ENCODE measurements at places on chromosomes 12 and 14.

DNA sequence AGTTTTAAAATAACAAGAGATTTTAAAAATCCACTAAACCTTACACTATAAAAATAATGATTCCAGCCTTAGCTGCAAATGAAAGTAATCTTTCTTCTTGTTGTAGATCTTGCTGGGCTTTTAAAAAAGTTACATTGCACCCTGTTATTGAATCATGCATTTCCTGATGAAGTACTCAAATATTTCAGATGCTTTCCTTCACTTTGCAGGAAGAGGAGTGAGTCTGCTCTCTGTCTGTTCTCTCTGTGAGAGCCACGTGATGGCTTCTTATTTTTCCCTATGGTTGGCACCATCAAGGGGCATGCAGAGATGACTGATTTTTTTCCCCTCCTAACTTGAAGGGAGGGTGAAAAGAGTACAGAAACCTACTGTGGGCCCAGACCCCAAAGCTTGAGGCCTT lies 262.7 kb downstream of the ATP23 start:
- DNase-seq = no peak

DNA sequence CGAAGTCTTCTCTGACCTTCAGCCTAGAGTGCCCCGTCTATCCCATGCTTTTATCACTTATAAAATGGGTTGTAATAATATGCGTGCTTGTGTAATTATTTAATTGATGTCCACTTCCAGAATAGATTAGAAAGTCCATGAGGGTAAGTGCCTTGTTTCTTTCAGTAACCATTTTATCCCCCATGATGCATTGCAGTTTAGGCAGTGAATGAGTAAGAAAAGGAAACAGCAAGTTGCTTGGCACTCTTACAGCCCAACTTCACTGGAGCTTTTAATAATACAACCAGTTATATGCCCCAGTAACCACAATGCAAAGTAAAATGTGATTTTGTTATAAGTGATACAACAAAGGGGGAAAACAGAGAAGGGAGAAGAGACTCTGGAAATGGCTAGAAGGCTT lies 287.3 kb downstream of the MED13L start:
- DNase-seq = no peak

DNA sequence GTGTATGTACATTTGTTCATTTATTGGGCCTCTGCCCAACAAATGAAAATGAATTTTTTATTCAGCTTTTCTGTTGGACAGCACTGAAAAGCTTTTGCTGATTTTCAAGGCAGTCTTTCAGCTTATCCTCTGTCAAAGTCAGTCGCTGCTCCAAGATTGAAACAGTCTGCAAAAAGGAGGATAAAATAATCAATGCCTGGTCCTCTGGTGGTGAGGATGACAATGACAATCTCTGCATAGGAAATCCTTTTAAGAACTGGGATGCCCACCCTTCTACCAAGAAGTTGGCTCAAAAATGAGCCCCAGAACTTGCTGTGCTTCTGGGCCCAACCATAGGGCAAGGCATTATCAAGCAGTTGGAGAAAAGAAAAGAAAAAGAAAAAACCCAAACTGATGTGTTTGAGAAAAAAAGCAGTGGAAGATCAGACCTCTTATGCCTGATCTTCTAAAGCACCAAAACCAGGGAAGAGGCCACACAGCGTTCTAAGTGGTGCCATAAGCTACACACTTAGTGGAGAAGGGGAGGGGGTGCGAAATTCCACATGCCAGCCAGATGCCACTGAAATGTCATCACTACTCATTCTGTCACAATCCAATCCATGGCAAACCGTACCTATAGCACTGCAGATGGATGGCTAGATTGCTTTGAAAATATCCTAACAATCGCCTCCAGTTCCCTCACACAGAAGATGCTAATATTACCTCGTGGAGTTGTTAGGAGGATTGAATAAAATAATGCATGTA lies 69.0 kb upstream of the DUSP6 start:
- no peak for DNase-seq

DNA sequence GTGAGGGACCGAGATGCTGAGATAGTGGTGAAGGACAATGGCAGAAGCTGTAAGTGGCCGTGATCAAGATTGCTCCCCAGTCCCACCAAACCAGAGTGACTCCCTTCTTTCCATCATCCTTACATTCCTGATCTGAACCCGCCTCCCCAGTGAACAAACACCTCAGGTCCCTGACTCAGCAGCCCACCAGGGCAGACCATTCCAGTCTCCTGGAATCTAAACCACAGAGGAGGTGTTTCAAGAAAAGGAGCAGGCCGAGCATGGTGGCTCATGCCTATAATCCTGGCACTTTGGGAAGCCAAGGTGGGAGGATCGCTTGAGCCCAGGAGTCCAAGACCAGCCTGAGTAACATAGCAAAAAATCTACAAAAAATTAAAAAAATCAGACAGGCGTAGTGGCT lies 6.6 kb downstream of the ERBB3 start:
- DNase-seq = no peak

GRCh38 chr14:104677512-104678332 lies 11.7 kb upstream of the INF2 start:
- DNase-seq = peak; percentile 32

DNA sequence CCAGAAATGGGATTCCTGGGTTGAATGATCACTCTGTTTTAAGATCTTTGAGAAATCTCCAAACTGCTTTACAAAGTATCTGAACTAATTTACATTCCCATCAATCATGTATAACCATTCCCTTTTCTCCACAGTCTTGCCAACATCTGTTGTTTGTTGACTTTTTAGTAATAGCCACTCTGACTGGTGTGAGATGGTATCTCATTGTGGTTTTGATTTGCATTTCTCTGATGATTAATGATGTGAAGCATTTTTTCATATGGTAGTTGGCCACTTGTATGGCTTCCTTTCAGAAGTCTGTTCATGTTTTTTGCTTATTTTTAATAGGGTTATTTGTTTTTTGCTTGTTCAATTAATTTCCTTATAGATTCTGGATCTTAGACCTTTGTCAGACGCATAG lies 211.8 kb upstream of the AVPR1A start:
- DNase-seq = no peak

DNA sequence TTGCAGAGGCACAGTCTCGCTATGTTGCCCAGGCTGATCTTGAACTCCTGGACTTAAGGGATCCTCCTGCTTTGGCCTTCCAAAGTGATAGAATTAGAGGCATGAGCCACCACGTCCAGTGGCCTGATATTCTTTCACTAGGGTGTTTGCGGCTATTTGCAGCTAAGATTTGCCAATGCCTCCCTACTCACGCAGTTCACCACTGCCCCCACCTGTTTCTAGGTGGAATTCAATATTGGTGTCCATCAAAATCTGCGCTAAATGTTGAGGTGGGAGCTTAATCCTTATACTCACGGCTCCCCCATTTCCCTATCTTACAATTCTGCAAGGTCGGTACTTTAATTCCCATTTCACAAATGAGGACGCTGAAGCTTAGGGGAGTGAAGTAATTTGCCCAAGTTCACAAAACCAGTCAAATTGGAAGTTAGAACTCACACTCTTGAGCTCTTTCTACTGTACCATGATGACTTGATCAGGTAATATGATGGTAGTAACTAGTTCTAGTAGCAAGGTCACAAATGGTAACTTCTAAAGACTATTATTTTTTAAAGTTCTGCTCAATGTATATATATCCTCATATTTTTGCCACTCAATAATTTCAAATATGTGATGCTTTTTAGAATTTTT lies 22.1 kb upstream of the LRRC9 start:
- no peak for DNase-seq

- no peak for DNase-seq
Observed at GRCh38 chr12:27243006-27243405, 1.1 kb upstream of the STK38L start.

GRCh38 chr14:103749452-103749851 lies 33.8 kb downstream of the ZFYVE21 start:
- no peak for DNase-seq

GRCh38 chr12:68824131-68824530 lies 16.2 kb downstream of the MDM2 start:
- DNase-seq = no peak

DNA sequence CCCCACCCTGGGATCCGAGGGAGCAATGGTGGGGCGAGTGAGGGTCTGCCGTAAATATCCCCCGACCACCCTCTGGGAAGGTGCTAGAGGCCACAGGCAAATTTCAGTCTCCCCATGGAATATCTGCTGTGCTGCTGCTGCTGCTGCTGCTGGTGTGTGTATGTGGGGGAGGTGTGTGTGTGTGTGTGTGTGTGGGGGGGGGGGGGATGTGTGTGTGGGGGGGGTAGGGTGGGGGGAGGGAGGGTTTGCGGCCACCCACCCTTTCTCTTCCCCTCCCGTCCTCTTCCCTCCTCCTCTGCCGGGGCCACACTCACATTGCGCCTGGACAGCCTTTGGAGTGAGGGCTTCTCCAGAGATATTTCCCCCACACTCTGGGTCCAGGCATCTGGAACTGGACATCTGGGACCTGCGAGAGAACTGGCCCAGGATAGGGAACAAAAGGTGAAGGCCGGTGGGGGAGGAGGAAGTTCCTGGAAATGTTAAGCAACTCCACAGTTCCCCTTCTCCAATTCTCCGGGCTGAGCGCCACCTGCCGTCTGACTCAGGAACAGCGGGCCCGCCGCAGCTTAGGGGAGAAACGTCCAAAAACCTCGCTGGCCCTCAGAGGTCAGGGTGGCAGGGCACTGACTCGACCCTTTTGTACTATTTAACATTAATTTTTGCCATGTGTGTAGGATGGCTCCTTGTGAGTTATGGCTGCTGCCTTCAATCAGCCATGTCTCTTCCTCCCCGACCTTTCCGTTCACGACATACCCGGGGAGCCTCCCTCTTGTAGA lies at the start of gene C1RL:
Gene C1RL (minus strand): TSS at position 419 of the 776 bp plus-strand sequence. CDS start 34 bp downstream, at position 385.
- DNase-seq = peak; percentile 68

- DNase-seq = no peak
Observed at GRCh38 chr14:61469781-61470180, 148.4 kb downstream of the PRKCH start.

- DNase-seq = no peak
Observed at GRCh38 chr14:33840797-33841196, 110.1 kb downstream of the EGLN3 start.

DNA sequence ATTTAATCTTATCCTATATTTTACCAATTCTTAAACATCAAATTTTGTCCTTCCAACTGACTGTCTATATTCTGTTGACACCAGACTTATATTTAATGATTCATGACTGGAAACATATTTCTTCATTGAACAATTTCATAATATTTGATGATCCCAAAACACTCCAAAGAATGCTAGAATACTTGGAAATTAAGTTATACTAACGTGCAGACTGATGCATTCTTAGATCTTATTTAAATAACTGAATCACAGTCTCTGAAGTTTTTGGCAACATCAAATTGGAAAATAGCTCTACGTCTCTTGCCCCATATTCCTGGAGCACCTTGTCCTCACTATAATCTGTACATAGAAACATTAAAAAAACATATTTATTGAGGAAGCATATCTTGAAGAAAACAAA lies 127.4 kb downstream of the HMGA2 start:
- no peak for DNase-seq

DNA sequence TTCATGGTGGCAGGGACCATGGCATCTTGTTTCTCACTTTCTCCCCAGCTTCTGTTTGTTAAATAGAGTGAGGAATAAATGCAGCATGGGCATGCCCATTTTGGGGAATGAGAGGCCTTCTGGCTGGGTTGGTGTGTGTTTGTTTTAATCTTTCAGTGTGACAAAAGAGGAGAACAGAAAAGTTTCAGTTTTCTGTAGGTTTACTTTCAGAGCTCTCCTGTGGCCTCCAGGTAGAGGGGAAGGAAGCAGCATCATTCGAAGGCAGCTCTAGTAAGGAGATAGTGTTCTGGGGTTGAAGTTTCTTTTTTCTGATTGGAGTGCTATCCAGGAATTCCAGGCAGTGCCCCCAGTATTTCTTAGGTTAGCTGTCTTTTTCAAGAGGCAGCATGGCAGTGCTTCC lies 15.3 kb downstream of the MSRB3 start:
- DNase-seq = no peak

GRCh38 chr12:44667461-44667860 lies 208.7 kb downstream of the NELL2 start:
- DNase-seq = no peak

- no peak for DNase-seq
Observed at GRCh38 chr12:129383956-129384355, 519.9 kb downstream of the TMEM132D start.

GRCh38 chr12:99137124-99137855 lies 492.2 kb downstream of the APAF1 start:
- no peak for DNase-seq

GRCh38 chr14:85813040-85813439 lies 283.1 kb downstream of the FLRT2 start:
- no peak for DNase-seq

DNA sequence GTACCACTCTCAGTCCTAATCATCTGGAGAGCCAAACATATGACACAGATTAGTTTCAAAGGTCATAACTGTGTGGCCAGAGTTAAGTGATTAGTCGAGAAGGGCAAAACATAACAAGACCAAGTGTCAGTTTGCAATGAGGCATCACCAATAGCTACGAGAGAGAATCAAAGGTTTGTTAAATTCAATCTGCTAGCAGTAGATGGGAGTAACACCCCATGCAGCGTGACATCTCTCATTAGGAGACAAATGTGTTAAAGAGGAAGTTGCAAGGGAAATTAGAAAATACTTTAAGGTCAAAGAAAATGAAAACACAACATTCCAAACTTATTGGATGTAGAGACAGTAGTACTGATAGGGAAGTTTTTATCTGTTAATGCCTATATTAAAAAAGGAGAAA lies 135.7 kb upstream of the SYT10 start:
- DNase-seq = no peak

DNA sequence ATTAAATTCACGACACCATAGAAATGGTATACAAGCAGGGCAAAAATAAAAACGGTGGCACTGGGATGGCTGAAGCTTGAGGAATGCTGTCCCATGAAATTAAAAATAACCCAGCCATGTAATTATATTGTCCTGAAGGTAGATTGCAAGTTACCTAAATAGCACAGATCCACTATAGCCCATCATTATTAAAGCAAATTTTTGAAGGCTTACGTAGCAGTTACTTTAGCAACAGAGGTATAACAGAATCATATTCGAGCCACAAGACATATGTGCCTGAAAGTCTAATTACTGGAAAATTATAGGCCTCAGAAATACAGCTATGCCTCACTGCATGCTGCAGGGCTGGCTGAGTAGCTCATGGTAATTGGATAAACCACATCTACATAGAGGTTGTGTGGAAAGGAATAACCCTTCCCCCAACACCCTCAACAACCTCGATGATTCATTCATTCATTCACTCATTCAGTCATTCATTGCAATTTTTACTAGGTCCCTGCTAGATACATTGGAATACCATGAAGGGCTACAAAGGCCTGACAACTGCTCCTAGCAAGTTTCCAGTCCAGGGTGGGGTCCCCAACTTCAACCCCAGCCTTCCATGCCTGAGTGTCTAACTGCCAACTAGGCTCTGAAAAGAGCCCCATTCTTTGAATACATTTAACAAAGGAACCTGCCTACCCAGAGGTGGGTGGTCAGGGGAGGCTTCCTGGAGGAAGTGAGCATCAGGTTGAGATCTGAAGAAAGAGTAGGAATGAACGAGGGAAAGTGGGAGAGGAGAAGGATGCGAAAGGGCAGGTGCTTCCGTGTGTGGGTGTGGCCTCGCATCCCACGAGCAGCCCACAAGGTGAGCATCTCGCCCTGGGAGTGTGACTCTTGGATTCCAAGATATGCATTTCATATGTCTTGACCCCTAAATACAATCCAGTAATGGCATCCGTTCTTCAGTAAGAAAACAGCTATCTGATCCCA lies 18.0 kb upstream of the CMKLR1 start:
- no peak for DNase-seq

- DNase-seq = no peak
Observed at GRCh38 chr12:11650286-11651281, 1.1 kb downstream of the ETV6 start.

- peak; percentile 96 for DNase-seq
Observed at GRCh38 chr12:116737774-116738657, at the start of the genes RNFT2 and SPRING1. Gene RNFT2 (plus strand): TSS chr12:116738315. CDS start chr12:116740498, 2,183 bp downstream. Gene SPRING1 (minus strand): TSS chr12:116738069. CDS start chr12:116737900, 169 bp downstream.

- DNase-seq = no peak
Observed at GRCh38 chr12:86663173-86663572, 407.0 kb upstream of the MGAT4C start.

GRCh38 chr12:52091869-52092268 lies 12.4 kb downstream of the SMIM41 start:
- DNase-seq = no peak

Data from activated CD8-positive, alpha-beta memory T cell treated with anti-CD3 and anti-CD28 coated beads for 1 hour (primary cell).